Substantia nigra (tissue), 51 donors: ENCODE measurements at places on chromosomes 16 and 17.

GRCh38 chr16:9047689-9048301 lies 43.6 kb upstream of the HAPSTR1 start:
- DNase-seq = peak; percentile 73

DNA sequence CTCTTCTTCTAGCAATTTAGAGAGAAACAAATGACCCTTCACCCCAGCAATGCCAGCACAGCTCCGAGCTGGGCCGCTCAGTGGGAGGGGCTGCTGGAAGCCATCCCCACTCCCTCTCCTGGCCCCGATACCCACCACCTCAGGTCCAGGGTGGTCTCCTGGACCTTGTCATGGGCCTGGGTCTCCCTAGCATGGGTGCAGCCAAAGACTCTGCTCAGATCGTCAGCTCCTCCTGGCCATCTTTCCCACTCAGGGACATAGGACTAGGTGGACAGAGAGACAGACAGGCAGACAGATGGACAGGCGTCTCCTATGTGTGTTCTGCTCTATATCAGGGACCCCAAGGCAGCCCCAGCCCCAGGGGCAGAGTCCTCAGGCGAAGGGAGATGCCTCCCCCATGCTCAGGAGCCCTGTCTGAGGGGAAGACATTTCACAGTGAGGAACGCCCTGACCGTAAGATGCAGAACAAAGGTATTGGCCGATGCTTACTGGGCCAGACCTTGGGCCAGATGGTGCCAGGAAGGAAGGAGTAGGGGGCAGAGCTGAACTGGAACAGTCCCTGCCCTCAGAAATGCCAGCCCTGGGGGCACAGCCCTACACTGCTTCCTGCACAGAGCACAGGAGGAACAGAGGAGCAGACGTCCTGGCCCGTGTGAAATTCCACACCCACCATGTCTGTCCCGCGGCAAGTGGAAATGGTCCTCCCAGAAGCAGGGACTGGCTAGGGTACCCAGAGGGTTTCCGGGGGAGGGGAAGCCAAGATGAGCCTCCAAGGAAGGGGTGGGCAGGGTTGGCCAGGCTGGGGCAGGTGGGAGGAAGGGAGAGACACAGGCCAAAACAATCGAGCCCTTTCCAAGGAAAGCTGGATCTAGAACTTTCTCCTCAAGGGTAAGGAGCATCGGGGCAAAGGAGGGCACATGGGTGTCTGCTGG lies 13.0 kb downstream of the PITPNM3 start:
- DNase-seq = no peak

- DNase-seq = no peak
Observed at GRCh38 chr16:62102588-62102987, 66.3 kb upstream of the CDH8 start.

DNA sequence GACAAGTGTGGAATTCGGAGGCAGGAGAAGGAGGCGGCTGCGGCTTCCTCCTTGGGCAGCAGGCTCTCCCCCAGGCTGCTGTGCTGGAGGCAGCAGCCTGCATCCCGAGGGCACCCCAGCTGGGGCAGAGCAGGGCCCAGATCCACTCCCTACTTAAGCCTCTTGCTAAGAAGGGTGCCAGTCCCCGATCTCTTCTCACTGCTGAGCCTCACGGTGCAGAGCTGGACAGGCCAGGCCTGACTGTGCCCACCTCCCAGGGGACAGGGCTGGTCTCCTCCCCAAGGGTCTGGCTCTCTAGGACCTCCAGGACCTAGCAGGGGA lies 210.8 kb downstream of the NTN1 start:
- no peak for DNase-seq

DNA sequence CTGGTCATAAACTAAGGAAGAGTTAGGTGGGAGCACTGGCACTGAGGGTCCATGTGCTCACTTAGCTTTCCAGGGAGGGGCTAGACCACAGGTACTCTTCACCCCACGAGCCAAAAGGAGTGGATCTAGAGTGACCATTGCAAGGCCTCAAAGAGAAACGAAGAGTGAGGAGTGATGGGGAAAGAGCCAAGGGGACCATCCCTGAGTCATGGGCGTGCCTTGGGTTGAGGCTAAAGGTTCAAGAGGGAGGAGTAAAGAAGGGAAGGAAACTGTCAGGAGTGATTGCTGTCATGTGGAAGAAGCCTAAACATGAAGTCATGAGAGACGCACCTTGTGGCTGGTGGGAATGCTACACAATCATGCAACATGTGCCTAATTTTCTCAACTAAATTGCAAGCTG lies 141.0 kb downstream of the CDH13 start:
- no peak for DNase-seq

- no peak for DNase-seq
Observed at GRCh38 chr16:88451586-88452481, 1.2 kb upstream of the ZFPM1 start.

DNA sequence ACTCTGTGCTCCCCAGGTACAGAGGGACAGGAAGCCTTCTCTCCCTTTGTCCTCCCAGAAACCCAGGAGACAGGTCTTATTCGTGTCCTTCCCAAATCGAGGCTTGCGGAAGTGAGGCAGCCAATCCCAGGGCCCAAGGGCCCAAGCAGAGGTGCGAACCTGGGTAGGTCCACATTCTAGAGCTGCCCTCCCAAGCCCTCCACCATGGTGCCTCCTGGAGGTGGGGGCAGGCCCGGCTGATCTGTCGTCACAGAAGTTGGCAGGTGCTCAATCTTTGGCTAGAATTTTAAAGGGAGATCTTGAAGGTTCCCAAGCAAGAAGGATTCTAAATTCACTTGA lies 21.5 kb downstream of the MRC2 start:
- DNase-seq = no peak
